HS-27A (cell line): ENCODE measurements at places on chromosomes 5 and 9.

DNA sequence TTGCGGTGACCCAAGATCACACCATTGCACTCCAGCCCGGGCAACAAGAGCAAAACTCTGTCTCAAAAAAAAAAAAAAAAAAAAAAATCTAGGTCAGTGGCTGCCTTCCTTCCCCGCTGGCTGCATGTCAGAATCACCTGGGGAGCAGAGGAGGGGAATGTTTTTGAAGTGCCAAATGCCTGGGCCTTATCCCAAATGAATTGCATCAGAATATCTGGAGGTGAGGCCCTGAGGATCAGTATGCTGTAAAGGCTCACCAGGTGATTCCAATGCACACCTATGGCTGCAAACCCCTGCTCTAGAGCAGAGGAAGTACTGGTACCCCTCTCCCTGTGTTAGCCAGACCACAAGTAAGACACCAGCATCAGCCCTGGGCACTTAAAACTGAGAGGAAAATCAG is 44.7 kb upstream of the GABRP start:
- DNase-seq = no peak

- no peak for DNase-seq
Observed at GRCh38 chr9:477193-477592, 262.5 kb downstream of the DOCK8 start.

DNA sequence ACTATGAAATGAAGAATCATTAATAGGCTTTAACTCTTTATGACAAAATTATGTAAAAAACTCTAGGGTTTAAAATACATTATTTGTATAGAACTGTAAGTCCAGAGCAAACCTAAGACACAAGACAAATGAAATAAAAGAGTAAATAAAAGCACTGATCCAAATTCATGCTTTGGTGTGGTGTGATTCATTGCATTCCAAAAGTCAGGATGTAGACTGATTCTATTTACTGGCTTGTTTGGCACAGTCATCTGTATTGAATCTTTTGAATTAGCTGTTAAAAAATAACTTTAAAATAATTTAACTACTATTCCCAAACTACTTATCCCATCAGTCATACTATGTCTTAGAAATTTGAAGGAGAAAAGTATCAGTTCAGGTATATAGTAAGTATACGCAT is 31.1 kb downstream of the IL4 start:
- peak; percentile 3 for DNase-seq

GRCh38 chr9:16689351-16689938 is 181.0 kb downstream of the BNC2 start:
- no peak for DNase-seq

GRCh38 chr9:90085633-90086032 is 480.8 kb downstream of the GADD45G start:
- DNase-seq = no peak

DNA sequence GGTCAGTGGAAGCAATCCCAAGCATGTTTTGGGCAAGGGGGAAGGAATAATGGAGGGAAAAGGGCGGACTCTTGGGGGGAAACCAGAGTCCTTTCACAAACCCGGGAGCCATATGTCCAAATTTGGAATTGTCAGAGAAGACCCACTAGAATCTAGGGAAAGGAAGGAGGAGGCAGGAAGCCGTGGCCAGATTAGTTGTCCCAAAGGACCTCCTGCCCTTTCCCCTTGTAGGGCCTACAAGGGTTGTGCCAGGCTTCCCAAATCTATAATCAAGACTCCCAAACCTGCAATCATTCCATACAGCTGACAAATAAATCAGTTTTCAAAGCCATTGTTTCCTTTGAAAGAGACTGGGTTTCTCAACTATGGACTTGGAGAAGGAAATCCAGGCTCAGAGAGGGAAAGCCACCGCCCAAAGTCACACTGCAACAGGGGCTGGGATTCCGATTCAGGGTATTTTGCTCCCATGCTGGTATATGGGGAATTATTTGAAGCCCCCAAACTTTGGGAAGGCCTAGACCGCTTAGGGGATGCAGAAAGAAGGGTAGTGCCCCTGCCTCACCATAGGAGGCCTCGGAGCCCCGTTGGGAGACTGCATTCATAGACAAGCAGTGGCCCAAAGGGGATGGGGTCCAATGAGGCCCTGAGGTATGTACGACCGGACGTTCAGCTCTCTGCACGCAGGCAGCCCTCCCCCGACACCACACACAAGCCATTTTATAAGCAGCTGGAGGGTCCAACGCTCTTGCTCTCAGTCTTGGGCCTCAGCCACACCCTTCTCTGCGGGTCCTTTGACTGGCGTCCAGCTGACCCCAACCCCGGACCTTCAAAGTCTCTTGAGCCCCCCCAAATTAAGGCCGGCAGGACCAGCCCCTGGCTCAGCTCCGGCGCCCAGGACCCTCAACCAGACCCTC is 815 bp downstream of the ANXA6 start:
- no peak for DNase-seq

- peak; percentile 30 for DNase-seq
Observed at GRCh38 chr5:134289509-134290113, 63.7 kb upstream of the PPP2CA start.

GRCh38 chr9:37027582-37028419 is 6.3 kb downstream of the PAX5 start:
- DNase-seq = no peak

- DNase-seq = no peak
Observed at GRCh38 chr9:603126-603525, 238.4 kb upstream of the DMRT1 start.

GRCh38 chr5:115842089-115842935 is 577 bp downstream of the AP3S1 start:
- no peak for DNase-seq

DNA sequence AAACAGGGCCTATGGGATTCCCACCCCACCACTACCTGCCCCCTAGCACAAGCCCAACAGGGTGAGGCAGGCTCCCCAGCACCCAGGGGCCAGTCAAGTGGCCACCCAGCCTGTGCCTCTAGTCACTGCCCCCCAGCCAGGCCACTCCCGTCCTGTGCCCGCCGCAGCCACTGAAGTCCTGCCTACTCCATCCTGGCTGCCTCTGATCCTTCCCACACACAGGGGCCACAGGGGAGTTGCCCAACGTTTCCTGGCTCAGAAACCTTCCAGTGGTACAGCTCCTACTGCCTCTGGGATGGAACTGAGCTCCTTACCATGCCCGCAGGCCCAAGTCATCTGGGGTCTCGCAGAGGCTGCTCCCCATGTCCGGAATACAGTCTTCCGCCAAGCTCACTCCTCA is 70.2 kb upstream of the STXBP1 start:
- DNase-seq = no peak

GRCh38 chr5:139747583-139748504 is 47.8 kb upstream of the PSD2 start:
- DNase-seq = no peak

GRCh38 chr9:99294850-99295461 is 72.9 kb downstream of the SEC61B start:
- no peak for DNase-seq

- DNase-seq = no peak
Observed at GRCh38 chr5:111820072-111820471, 63.1 kb upstream of the NREP start.

DNA sequence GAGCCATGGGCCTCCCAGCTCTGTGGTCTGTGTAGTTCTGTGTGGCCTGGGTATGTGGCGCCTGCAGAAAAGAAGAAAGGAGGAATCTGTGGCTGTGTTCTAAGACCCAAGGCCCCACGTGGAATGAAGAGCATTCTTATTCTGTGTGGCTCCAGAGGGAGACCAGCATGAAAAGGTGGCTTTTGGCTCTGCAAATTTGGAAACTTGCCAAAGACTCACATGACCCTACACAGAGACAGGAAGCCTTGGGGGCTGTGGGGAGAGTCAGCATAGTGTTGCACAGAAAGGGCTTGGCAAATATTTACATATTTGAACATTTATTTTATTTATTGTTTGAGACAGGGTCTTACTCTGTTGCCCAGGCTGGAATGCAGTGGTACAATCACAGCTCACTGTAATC is 193.3 kb downstream of the TMEM38B start:
- no peak for DNase-seq

DNA sequence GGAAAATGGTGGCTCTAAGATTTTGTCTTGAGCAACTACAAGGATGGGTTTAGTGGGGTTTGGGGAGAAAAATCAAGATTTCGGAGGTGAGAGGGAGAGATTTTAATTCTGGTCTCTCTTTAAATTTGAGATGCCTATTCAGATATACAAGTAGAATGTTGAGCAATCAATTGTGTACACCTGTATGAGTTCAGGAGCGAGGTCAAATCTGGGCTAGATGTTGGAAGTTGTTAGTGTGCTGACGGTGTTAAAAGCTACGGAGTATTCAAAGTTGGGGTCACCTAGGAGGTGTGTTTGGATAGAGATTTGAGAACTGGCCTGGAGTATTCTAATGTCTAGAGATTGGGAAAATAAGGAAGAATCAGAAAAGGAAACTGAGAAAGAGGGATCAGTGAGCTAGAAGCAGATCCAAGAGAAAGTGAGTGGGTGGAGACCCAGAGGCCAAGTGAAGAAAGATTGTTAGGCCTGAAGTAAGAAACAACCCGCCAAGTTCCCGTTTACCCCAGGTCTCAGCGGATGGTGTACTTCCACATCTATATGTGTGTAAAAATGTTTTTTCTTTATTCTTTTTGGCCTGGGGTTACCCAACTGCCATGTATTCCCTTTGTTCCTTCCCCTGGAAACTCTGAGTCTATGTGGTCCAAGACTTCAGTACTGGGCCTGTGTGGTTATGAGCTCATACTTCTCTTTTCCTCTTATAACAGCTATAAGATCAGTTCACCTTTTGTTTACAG is 11.9 kb upstream of the ARHGAP26 start:
- no peak for DNase-seq

GRCh38 chr5:38497946-38498345 is 58.5 kb downstream of the LIFR start:
- no peak for DNase-seq

GRCh38 chr5:171946000-171946781 is 60.2 kb downstream of the FBXW11 start:
- DNase-seq = no peak

GRCh38 chr9:128190013-128190412 is 1.4 kb downstream of the CIZ1 start:
- DNase-seq = no peak

DNA sequence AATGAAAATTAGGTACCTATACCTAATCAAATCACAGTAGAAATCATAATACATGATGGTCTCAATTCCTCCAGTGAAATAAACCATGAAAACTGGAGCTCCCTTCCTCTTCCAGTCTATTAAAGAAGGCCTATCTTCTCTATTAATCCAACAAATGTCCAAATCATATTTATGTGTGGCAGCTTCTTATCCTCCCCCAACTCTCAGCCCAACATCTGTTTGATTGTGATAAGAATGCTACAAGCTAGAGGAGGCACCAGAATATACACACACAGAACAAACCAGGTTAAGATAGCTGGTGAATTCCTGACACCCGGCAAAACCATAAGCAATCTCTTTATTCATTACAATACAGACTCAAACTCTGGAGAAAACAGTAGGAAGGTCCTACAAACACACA is 110.8 kb downstream of the FBXL17 start:
- DNase-seq = no peak

DNA sequence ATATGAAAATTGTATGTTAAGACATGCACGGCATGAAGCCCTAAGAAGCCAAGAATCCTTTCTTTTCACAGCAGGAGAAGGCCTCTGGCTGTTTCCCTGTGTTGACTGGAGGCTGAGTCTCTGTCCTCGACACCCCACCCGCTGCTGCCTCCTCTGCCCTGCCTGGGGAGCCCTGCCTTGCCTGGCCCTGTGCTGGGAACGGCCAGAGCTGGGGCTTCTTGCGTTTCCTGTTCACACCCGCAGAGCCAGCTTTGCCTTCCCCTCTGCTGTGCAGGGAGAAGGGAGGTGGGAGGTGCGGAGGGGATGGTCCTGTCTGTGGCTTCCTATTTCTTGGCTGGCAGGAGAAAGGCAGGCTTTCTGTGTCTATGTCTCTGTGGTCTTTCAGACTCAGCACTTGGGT is 6.9 kb upstream of the GMCL2 start:
- DNase-seq = no peak

DNA sequence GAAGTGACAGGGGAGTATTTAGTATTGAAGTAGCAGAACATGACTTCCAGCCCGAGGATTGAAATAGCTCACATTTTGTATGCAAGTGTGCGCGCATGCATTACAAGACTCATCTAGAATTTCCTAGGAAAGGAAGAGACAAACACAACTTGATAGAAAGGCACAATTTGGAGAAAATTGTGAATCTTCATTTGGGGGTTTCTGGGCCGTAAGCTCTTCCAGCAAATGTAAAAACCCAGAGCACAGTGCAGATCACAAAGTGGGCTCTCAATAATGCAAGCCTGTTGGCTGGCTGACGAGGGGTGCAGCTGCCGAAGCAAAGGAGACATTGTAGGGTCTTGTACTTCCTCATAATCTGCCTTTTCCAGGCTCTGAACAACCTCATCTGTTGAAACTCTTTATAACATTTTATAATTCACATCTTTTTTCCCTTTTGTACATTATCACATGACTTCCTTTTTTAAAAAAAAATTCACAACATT is 109.0 kb downstream of the BAAT start:
- no peak for DNase-seq

DNA sequence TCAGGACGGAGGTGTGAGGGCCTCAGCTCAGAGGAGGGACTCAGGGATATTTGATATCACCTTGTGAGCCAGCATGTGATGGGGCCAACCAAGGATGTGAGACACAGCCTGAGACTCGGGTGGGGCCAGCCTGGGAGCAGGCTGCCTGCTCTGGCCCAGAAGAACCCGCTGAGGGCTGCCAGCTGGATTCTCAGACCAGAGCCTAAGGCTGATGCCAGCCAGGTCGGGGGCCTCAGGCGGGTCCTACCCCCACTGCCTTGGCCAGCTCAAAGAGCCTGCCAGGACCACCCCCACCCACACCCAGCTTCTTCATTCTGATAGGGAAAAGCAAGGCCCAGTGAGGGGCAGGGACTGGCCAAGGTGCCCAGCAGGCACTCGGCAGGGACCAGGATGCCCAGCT is 20.3 kb upstream of the DUSP1 start:
- DNase-seq = no peak

- DNase-seq = no peak
Observed at GRCh38 chr5:138964647-138965201, 89.6 kb upstream of the LRRTM2 start.

DNA sequence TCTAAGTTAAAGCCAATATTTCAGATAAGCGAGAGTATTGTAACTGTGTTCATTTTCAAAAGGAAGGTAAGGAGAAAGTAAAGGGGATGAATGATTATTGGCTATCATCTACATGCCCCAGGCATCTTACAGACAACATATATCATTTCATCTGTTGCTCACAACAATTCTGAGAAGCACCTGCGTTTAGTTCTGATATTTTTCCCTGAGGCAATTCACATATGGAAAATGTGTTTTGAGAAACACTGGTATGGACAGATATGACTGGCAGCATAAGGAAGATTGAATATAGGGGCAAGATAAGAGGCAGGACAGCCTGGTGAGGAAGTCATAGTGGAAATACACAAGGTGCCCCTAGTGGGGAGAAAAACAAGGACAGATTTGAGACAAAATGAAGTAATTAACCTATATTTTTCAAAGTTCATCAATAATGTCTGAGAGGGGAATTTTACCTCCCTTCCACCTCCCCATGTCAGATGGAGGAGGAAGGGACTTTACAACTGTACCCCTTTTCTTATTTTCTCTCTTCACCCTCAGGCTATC is 87.7 kb upstream of the TRIM32 start:
- DNase-seq = no peak

- no peak for DNase-seq
Observed at GRCh38 chr9:13847270-13847669, 466.7 kb downstream of the NFIB start.
